Foreskin keratinocyte (primary cell): ENCODE measurements at places on chromosomes 1 and 21.

- peak; percentile 87 for DNase-seq
Observed at GRCh38 chr1:222546548-222547259, 1.2 kb downstream of the HHIPL2 start.

DNA sequence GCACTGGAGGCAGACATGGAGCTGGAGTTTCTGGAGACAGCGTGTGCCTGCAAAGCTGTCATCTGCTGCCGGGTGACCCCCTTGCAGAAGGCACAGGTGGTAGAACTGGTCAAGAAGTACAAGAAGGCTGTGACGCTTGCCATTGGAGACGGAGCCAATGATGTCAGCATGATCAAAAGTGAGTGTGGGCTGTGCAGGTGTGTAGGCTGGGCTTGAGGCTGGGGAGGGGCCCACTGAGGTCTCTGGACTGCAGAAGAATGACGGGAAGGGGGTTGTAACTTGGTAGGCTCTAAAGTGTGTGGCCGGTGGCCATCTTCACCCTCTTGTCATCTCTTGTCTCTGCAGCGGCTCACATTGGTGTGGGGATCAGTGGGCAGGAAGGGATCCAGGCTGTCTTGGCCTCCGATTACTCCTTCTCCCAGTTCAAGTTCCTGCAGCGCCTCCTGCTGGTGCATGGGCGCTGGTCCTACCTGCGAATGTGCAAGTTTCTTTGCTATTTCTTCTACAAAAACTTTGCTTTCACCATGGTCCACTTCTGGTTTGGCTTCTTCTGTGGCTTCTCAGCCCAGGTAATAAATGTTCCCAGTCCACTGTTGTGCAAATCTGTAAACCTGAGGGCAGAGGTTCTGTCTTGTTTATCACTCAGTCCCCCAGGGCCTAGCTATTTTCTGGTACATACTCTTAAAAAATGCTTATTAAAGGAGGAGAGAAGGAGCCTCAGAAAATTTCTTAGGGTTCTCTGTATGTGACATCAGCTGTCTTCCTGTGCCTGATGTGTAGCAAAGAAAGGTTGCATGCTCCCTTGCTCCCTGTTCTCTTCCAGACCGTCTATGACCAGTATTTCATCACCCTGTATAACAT, 19.9 kb downstream of the ATP8B2 start:
- DNase-seq: no peak

DNA sequence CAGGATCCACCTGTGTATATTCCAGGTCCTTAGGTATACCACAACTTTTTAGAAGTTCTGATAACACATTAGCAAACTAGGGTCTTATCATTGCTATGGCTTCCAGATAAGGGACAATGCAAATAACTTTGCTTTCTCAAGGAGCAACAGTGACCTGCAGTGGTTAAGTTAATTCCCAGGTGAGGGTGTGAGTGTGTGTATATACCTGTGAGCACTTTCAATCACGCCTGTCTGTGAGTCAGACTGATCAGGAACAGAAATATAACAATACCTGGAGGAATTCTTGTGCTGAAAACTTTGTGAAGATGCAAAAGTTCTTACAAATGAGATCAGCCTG, 317.0 kb downstream of the PAPPA2 start:
- DNase-seq: no peak

DNA sequence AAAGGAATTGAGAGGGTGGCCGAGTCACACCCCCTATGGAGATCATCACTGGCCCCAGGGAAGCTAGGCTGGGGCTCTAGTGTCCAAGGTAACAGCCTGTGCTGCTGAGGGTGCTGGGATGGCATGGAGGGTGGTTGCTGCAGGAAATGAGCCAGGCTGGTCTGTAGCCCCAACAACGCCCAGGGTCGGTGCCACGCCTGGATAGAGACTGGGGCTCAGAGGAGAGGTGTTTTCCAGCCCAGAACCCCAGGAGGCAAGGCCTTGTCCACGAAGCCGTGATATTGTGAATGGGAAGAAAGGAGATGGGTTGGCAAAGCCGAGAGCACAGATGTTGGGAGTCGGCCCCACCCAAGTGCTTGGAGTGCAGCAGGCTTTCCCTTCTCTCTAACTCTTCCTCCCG, 68.9 kb upstream of the ACTRT2 start:
- no peak for DNase-seq

- peak; percentile 98 for DNase-seq
Observed at GRCh38 chr1:26692793-26693490, 2.9 kb upstream of the ARID1A start.

DNA sequence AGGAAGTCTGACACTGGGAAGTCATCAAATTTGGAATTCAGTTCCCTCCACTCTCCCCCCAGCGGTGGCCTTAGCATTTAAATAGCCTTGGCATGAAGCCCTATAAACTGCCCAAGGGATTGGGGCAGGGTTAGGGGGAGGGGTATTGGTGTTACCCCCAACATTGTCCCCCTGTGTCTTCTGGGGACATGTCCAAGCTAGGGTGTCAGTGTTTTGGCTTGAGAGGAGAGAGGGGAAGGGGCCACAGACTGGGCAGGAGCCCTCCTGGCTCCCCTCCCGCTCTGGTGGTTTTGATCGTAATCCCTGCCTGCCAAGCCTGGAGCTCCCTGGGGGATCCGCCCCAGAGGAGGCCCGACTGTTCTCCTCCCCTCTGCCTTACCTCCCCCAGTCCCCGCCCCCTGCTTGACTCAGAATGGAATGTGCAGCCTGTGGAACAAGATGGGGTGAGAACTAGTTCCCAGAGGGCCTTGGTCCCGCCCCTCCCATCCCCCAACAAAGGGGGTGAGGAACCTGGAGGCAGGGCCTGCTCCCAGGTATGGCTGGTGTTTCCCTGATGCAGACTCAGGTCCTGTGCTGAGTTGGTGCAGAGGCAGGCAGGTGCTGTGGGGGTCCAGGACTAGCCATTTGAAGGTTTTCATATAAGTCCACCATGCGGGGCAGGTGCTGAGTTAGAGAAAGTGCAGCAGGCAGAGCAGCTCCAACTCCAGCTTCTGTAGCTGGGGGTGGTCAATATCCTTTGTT, 7.4 kb downstream of the SOX13 start:
- peak; percentile 82 for DNase-seq

- DNase-seq: no peak
Observed at GRCh38 chr1:234975941-234976860, 152.4 kb downstream of the TOMM20 start.

- DNase-seq: no peak
Observed at GRCh38 chr1:167629681-167630567, at the start of gene RCSD1. TSS of gene RCSD1 (plus strand) at chr1:167630232. CDS start at chr1:167630424, 192 bp downstream.
